ENCODE measurements at places on chromosomes 6 and 20.

- DNase-seq, result no peak
Measured at GRCh38 chr20:53253668-53254067, 281.5 kb downstream of the TSHZ2 start.

DNA sequence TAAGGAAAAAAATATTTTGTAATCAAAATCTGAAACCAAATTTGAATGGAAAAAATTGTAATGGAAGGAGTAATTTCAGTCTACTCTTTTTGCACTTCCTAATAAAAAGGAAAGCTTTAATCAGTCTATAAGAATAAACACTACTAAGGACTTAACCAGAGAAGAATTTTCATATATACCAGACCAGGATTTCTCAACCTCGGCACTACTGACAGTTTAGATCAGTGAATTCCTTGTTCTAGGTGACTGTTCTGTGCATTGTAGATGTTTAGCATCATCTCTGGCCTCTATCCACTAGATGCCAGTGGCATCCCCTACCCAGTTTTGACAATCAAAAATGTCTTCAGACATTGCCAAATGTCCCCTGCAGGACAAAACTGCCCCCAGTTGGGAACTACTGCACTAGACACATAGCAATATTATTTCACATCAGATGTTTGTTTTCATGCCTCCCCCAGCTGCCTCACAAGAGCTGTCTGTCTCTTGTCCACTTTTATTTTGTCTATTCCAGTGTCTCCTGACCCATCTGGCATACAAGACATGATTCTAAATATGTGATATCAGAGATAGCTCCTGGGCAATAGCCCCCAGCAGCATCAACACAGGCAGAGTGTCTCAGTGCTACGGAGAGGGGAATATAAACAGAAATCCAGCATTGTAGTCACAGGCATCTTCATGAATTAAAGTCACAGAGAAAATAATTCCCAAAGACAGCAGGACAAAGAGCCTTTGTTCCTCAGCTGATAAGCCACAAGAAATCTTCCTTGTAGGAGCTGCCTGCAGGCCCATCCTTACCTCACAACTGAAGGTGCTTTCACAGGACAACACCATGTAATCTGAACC is 27.0 kb downstream of the DNAAF9 start:
- no peak for DNase-seq

DNA sequence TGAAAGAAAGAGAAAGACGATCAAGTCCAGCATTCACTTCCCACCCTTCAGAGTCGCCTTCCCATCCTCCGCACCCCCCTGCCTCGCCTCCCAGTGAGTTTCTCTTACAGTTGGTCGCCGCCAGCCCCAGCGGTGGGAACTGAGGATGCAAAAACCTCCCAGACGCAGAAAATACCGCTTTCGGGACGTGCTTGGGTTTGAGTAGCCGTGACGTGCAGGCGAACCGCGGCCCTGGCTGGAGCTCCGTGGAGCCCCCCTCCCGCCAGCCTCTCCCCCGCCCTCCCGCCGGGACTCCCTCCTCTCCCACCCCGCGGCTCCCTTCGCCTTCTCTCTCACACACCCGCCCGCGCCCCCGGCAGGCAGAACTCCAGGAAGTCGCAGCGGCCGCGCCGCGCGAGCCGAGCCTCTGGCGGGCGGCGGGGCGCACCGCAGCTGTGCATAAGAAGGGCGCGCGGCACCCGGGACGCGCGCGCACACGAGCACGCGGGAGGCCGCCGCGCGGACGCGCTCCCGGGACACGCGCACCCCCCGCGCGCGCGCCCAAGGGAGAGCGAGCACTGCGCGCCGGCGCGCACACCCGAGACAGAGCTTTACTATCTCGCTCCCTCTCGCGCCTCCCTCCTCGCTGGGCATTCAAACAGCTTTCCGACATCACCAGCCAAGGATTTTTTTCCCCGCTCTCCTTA is at the start of gene ADGRB3:
Gene ADGRB3 (plus strand): TSS at position 557 of the 686 bp plus-strand sequence. CDS start 3,394 bp downstream, outside the sequence.
- peak; percentile 35 for DNase-seq

DNA sequence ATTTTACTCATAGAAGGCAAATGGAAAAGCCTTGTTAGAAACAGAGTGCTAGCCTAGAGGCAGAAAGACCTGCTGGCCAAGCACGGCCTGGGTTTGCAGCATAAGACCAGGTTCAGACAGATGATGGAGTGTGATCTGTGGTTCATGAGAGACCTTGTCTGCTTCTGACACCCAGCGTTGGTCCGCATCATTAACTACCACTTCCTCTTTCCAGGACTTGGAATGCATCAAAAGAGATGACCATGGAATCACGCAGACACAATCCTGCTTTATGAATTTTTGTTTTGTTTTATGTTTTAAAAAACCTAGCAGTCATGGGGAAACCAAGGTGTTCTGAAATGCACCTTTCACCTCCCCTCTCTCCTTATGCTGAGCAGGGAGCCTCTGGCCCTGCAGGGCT is 76.8 kb upstream of the SYNDIG1 start:
- DNase-seq, result no peak

- no peak for DNase-seq
Measured at GRCh38 chr20:21507400-21508229, 6.2 kb downstream of the NKX2-2 start.

GRCh38 chr20:2888224-2888955 is 15.1 kb downstream of the PTPRA start:
- DNase-seq, result no peak

- DNase-seq, result no peak
Measured at GRCh38 chr6:4299476-4299875, 164.1 kb upstream of the ECI2 start.

GRCh38 chr6:19549109-19549508 is 288.1 kb upstream of the ID4 start:
- DNase-seq, result no peak

GRCh38 chr6:3315841-3316240 is 57.1 kb downstream of the PSMG4 start:
- DNase-seq, result no peak

DNA sequence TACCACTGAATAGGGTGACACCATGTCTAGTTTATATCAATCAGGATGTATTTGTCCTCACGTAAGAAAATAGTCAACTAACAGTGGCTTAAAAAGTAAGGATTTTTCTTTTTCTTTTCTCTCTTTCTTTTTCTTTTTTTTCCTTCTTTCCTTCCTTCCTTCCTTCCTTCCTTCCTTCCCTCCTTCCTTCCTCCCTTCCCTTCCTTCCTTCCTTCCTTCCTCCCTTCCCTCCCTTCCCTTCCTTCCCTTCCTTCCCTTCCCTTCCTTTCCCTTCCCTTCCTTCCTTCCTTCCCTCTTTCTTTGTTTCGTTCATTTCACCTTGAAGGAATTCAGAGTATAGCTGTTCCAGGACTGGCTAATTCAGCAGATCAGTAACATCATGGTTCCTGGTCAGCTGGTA is 83.2 kb downstream of the SOX4 start:
- no peak for DNase-seq

GRCh38 chr6:158648682-158649131 is 1.1 kb upstream of the SYTL3 start:
- peak; percentile 75 for DNase-seq

GRCh38 chr6:163406366-163406765 is 8.2 kb upstream of the QKI start:
- no peak for DNase-seq

- DNase-seq, result no peak
Measured at GRCh38 chr20:8067082-8067481, 47.5 kb upstream of the TMX4 start.

GRCh38 chr20:54351371-54352136 is 123.8 kb upstream of the DOK5 start:
- DNase-seq, result no peak

DNA sequence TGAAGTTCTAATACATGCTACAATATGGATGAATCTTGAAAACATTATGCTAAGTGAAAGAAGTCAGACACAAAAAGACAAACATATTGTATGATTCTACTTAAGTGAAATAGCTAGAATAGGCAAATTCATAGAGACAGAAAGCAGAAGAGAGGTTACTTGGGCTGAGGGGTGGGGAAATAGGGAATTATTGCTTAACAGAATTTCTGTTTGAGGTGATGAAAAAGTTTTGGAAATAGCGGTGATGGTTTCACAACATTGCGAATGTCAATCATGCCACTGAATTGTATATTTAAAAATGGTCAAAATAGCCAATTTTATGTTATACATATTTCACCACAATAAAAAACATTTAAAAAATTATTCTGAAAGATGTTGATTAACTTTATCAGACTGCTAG is 6.1 kb downstream of the SLC26A8 start:
- DNase-seq, result no peak

- DNase-seq, result peak; percentile 29
Measured at GRCh38 chr20:19945732-19946670, 71.2 kb upstream of the NAA20 start.

GRCh38 chr6:84618046-84618752 is 146.2 kb downstream of the TBX18 start:
- no peak for DNase-seq

- DNase-seq, result no peak
Measured at GRCh38 chr6:33633084-33633461, 12.0 kb downstream of the ITPR3 start.

- DNase-seq, result no peak
Measured at GRCh38 chr20:37920679-37921322, 17.9 kb downstream of the VSTM2L start.

- no peak for DNase-seq
Measured at GRCh38 chr20:33679758-33680485, 5.7 kb upstream of the NECAB3 start.

GRCh38 chr6:170441316-170441715 is 111.8 kb downstream of the PSMB1 start:
- DNase-seq, result no peak

DNA sequence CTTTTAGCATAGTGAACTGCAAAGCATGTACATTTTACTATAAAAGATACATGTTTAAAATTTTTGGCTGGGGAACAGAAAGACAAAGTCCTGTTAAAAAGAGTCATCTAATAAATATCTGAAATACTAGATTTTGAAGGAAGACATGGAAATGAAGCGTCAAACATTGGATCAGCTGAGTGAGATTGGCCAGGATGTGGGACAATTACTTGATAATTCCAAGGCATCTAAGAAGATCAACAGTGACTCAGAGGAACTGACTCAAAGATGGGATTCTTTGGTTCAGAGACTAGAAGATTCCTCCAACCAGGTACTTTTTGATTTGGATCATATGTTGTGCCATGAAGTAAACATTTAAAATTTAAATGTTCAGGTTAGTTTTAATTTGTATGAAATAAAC is 162.3 kb downstream of the UTRN start:
- DNase-seq, result no peak

- DNase-seq, result no peak
Measured at GRCh38 chr6:4039348-4039747, 39.6 kb downstream of the FAM217A start.

DNA sequence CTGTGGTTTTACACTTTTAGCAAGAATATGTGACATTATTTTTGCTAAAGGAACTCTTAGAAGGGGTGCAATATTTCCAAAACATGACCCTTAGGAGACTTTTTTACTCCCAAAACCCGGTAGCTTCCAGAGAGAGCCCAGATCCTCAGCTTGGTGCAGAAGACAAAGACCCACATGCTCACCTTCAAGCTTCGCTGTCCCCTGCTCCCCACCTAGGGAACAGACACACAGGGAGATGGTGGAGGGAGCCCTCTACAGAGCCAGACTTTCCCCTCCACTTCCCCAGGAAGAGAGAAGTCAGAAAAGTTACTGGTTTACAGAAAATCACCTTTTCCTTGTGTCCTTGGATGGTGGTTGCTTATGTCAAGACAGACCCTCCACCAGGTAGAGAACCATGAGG is 5.0 kb downstream of the CST4 start:
- no peak for DNase-seq

DNA sequence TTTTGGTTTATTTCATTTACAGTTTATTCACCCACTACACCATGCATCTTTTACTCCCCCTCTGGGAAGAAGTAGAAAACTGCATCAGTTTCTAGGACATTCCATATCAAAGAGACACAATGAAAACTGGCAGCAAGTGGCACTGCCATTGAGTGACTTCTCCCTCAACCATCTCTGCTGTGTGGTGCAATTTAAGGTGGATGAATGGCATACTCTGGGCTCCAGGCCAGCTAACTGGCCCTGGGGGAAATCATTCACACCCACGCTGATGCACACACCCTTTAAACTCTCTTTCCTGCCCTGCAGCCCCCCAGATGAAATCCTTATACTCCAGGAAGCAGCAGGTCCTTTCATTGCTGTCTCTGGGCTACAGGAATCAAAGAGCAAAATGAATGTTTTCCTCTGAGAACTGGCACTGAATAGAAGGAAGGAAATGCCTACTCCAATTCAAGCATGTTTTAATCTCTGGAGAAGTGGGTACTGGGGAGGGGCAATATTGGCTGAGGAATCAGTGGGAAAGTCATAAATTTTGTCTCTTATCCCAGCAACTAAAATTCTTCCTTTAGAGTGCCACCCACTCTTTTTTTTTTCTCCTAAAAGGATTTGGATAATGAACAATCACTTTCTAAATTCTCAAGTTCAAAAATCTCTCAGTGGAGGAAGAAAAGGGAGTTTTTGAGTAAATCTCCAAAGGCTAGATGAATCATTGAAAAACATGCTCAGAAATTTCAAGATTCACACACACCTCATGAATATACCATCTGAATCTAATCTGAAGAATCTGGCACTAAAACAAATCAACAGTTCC is 16.9 kb upstream of the RFPL4B start:
- peak; percentile 75 for DNase-seq

GRCh38 chr6:36724514-36725390 is 27.1 kb downstream of the RAB44 start:
- DNase-seq, result peak; percentile 78

DNA sequence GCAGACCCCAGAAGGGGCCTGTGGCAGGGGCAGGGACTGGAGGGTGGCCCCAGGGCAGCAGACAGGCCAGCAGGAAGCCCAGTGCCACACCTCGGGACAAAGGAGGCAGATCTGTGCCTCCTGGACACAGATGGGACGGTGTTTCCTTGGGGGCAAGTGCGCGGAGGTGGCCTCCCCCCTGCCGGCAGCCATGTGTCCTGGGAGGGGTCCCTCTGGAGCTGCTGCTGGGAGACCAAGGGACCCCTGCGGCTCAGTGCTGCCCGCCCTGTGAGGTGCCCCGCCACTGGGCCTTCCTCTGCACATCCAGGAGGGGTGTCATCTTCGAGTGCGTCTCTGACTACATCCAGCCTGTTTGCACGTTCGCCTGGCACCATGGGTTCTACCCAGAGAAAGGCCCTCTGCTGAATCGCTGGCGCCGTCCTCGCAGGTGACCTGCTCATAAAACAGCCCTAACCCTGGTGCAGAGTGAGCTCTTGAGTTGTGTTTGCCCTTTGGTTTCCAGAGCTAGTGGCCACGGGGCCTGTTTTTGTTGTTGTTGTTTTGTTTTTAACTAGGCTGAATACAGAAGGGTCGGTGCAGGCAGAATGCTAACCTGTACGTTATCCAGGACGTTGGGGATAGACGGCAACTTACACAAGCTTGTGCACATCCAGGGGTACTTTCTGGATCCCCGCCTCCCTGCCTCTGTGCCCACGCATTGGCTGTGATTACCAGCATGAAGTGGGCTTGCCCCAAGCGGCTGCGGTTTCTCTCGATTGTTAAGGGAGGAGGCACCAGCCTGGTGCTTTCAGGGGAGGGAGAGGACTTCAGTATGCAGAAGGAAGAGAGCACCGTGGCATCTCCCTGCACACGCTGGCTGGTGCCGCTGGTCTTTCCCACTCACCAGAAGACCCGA is 1.3 kb upstream of the KCNQ2 start:
- no peak for DNase-seq

Measured in trophoblast cell (in vitro differentiated cells and primary cell).